A172 (cell line): ENCODE measurements at places on chromosomes 7 and 10. TPM values are rescaled to one million over a fixed set of nuclear protein-coding genes. Genes with fewer than 3 reads are reported as not detected.

Gene NODAL
- not detected in 2 replicates for total RNA-seq

Gene PON2
- total RNA-seq: 210 and 228 TPM in 2 replicates

DNA sequence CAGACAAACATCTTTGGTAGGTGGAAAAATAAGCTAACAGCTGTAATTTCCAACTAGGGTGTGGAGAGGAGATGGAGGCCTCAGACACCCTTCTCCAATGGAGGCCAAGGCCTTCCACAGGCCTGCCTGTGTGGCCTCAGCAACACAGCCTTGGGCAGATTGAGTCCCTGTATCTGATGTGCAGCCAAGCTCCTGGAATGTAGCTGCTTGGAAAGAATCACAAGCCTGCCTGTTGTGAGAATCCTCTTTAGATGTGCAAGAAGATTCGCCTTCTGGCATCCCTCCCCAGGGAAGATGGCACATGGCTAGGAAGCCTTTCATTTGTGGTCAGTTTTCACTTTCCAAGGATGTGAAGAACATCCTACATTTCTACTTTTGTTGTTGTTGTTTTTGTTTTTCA lies 684.0 kb downstream of the GRID1 start:
- no peak for DNase-seq

DNA sequence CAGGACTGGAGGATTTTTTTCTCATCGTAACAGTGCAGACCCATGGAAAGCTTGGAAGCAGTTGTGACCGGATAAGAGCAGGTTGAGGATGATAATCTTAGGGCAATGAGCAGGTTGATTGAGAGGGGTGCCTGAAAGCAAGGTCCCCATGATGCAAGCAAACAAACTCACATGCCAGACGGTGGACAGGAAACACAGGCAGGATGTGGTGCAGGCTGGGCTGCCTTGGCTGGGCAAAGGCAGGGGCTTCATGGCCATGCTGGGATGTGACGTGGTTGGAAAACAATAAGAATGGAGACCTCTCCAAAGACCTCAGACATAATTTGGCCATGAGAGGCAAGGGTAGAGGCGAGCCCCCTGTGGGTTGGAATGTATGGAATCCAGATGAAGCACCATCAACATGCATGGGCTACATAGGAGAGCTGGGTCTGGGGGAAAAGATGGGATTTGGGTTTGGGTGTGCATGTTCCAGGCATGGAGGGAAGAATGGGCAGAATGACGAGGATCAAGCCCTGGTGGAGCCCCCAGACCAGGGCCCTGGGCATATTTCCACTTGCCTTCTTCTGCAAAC lies 58.3 kb downstream of the IKZF1 start:
- no peak for DNase-seq

- DNase-seq: no peak
Observed at GRCh38 chr7:4240042-4240441, 442.1 kb upstream of the FOXK1 start.

GRCh38 chr10:128642023-128642422 lies 515.8 kb upstream of the MKI67 start:
- no peak for DNase-seq

DNA sequence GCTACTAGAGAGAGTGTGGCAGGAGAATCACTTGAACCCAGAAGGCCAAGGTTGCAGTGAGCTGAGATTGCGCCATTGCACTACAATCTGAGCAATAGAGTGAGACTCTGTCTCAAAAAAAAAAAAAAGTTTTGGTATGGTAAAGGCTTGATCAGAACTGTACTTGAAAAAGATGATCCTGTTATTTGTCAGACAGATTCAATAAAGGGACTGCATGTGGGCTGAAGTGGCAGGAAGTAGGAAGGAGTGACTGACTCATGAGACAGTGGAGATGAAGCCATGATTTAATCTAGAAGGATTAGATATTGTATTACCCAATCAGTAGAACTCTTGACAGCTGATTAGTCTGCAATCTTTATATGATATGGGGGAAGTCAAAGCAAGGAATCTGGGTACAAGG lies 2.7 kb upstream of the TMEM254 start:
- no peak for DNase-seq

GRCh38 chr10:69957241-69957885 lies 95.3 kb upstream of the MACROH2A2 start:
- no peak for DNase-seq

DNA sequence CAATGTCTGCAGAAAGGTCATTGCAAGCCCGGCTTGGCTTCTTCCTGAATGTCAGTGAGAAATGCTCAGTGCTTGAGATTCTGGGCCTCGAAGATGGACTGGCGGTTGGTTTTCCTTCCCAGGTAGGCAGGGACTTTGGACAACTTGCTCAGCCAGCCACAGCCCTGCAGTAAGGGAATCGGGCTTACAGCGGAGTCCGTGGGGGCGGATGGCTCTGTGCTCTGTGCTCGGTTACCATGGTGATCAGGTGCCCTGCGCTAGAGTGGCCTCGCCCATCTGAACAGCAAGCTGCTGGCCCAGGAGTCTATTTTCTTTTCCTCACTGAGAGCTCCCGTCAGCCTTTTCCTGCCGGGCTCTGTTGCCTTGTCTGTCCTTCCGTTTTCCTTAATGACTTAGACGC lies 77.8 kb upstream of the SH2B2 start:
- DNase-seq: no peak

DNA sequence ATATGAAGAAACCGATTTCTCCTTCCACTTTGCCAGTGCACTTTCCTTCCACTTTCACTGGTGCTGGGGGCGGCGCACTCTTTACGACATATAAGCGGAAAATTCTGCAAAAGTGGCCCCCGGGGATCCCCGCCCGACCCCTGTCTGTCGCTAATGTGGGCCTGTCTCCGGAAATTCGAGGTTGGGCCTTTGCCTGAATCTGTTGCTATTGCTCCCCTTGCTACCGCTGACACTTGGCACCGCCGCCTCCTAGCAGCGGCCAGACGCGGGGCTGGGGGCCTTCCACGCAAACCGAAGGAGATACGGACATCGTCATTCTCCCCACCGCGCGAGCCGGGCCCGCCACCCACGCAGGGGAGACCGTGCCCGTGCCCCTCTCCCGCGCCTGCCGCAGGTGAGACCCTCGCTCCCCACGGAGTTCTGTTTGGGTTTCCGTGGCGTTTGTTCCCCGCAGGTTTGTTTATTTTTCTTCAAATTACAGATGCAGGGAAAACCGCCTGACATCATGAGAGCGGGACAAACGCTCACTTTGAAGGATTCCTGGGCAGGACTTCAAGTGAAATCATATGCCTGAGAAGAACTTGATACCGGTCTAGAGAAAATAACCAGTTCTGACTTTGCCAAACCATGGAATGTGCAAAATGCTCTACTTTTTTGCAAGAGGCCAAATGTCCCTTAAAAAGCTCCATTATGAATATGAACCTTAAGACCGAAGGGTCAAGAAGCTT lies 5.0 kb downstream of the TWIST1 start:
- no peak for DNase-seq
